ENCODE measurements at places on chromosomes 6 and 20.
A peak's percentile ranks its signal among the peaks of the same experiment; 100 is the strongest.

- no peak for DNase-seq
These were observed 28.7 kb upstream of the PI16 start for GRCh38 chr6:36925809-36926208.

- DNase-seq = no peak
These were observed 735.1 kb upstream of the MARCKS start for GRCh38 chr6:113122060-113122459.

- DNase-seq = peak; percentile 89
These were observed 37.3 kb downstream of the TFEB start for GRCh38 chr6:41697861-41698781.

GRCh38 chr20:235891-236290 lies 8.8 kb downstream of the DEFB129 start:
- DNase-seq = no peak

- no peak for DNase-seq
These were observed 20.7 kb downstream of the FOXO3 start for GRCh38 chr6:108581237-108581931.

DNA sequence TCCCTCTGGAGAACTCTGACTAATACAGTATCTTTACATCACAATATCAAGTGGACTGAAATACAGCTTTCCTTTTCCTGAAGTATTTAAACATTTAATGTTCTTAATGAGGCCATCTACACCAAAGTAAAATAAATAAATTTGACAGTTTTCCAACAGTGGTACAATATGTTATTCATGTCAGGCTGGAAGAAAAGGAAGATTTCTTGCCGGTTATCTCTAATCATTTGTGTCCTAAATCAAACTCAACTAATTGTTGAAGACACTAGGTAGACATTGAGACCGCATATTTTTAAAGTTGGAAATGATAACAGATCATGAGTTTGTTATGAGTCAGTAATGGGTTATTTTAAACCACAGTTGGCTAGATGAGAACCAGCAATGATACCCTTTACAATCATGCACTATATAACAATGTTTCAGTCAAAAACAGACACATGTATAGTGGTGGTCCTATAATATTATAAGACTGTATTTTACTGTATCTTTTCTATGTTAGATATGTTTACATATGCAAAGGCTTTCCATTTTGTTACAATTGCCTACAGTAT lies 241.6 kb downstream of the LMBRD1 start:
- no peak for DNase-seq

DNA sequence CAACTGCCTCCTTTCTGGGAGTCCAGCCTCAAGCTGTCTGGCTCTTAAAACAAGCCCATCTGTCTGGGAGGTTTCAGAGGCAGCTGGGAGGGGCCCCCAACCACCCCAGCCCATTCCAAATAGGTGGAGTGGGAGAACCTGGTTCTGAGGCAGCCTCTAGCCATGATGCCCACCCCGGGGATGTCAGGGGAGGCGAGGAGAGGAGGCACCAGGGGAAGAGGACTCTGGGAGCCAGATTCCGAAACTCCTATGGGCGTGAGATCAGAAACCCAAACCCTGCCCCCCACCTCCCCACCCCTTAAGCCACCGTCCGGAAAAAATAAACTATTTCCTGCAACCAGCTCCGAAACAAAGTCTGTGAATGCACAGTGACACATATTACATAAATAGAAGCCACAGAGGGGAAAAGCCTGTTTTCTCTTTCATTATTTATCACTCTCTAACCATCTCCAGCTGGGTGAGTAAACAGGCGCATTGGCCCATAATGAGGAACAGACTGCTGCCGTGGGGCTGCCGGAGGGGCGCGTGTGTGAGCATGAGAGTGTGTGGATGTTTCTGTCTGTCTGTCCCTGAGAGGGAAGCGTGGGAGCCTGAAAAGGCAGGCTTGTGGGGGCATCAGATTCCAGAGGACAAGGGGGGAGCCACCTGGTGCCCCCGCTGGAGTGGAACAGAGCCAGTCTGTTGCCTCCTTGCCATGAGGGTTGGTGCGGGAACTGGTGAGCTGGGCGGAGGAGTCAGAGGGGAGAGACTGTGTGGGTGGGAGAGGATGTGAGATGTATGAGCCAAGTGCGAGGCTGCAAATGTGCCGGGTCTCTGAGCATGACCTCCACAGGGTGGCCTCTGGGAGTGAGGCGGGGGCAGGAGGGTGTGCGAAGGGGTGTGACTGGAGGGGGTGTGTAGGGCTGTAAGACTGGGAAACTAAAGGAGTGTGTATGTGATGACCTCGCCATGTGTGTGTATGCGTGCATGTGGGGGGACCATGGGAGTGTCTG lies 14.3 kb upstream of the FOXP4 start:
- peak; percentile 23 for DNase-seq

- DNase-seq = no peak
These were observed 6.3 kb downstream of the APCDD1L start for GRCh38 chr20:58508762-58509395.

GRCh38 chr20:35739294-35740163 lies 2.5 kb downstream of the RBM39 start:
- DNase-seq = no peak

DNA sequence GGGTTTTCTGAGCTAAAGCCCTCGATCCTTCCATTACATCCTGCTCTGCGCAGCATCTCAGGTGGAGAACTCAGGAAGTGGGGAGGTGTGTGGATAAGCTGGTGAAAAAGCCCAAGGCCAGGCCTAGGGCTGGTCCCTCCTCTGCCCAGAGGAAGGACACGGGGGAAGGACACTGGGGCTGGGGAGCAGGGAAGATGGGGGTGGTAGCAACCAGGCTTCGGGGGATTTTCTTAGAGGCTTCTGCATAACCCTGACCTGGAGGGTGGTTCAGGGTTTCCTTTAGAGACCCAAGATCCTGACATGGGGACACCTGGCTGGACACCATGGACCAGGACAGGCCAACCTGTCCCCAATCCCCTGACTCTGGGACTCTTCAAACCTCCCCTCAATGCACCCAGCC lies 37.9 kb downstream of the SUN5 start:
- DNase-seq = no peak

All from AG04450 (cell line).